NCI-H524 (cell line): ENCODE measurements at places on chromosomes 12 and 14.
A peak's percentile ranks its signal among the peaks of the same experiment; 100 is the strongest.

GRCh38 chr12:4275870-4276301 is 2.3 kb downstream of the CCND2 start:
- no peak for DNase-seq

DNA sequence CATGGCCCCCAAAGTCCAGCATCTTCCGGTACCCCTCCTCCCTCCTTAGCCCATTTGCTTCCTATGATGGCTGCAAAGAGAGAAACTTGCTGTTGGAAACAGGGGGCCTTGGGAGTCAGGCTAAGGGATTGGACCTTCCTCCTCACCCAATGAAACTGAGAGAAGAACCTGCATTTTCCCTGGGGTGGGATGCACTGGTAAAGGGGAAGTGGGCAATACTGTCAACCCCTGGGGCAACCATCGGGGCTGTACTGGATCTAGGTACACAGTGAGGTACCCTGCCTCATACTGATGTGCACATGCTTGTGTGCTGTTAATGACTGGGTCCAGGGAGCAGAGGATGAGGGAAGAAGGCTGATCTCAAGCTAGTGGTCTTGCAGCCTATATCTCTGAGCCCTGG is 11.0 kb upstream of the JPH4 start:
- no peak for DNase-seq

DNA sequence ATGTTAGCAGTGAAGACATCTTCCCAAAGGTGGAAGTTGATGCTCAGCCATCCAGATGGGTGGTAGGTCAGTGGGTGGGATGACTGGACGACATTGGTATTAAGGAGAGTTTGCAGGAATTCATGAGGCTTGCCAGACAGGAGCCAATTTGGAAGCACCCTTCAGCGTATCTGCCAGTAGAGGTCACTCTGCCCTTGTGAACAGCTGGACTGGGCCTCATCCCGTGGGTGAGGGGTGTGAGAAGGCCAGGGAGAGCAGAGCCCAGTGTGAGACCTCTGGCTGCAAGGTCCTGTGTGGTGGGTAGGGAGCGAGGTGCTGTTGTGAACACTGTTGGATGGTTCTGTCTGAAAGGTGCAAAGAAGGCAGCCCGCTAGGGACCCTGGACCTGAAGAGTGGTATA is 37.7 kb downstream of the SLC5A8 start:
- no peak for DNase-seq

DNA sequence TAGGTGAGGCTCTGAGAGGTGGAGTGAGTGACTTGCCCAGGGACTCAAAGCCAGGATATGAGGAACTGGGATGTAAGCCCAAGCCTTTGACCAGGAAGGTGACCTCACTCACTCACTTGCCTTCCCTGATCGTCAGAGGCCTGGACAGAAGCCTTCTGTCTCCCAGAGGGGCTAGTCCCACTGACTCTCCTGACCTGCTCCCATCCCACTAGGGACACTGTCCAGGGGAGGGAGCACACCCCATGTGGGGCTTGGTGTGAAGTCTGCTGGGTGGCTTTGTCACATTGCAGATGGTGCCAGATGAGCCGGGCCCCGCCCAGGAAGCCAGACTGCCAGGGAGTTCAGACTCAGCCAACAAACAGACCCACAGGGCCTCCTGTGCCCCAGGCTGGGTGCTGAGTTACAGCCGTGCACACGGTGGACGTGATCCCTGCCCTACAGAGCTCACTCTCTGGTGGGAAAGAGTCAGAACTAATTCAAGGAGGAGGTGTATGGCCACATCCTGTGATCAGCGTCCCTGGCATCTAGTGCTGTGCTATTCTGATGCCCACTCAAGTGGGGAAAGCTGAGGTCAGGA is 28.3 kb downstream of the MMAB start:
- DNase-seq, result peak; percentile 63

DNA sequence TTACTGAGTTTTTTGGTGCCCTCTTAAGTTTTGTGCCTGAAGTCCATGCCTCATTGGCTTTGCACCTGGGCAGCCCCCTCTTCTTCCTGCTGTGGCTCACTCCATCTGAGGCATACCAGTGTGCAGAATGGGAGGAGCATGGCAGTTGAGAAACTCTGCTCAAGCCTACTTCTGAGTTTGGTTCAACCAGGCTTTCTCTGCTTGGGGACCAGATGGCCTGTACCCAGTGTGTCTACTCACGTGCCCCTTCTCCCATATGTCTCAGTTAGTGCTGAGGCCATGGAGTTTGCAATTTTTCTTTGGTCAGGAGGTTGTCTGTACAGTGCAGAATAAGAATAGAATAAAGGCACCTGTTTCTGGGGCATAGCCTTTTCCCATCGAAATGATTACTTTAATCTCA is 383.3 kb upstream of the DDHD1 start:
- DNase-seq, result peak; percentile 45
